ENCODE measurements at places on chromosomes 13 and 19.

DNA sequence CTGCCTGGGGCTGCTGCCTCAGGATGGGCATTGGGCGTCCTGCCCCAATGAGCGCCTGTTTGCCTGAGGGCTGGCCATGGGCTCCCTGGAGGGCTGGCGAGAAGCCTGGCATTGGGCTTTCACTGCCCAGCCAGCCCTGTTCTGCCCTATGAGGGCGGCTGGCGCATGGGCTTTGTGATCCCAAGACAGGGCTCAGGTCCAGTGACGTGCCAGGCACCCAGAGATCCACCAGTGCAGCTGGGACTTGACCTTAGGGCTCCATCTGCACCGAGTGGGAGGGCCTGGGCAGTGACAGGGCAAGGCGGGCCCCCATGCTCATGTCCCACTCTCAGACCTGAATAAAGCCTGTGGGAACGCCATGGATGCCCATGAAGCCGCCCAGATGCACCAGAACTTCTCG, 34.3 kb downstream of the MAU2 start:
- no peak for DNase-seq

DNA sequence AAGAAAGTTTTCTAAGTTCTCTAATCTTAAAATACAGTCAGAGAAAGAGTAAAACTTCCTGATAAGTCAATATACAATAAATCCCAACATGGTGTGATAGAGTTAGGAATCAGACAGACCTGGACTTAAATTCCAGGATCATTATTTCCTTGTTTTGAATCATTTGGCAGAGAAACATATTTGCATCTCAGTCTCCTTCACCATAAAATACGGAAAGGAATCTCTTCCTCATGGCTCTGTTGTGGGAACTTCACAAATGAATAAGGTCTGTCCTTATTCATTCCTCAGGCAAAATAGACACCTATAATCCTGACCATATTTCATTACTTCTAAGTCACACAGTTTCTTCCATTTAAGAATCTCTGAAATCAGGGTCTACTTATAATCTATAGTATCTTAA, 19.3 kb upstream of the SERP2 start:
- no peak for DNase-seq

DNA sequence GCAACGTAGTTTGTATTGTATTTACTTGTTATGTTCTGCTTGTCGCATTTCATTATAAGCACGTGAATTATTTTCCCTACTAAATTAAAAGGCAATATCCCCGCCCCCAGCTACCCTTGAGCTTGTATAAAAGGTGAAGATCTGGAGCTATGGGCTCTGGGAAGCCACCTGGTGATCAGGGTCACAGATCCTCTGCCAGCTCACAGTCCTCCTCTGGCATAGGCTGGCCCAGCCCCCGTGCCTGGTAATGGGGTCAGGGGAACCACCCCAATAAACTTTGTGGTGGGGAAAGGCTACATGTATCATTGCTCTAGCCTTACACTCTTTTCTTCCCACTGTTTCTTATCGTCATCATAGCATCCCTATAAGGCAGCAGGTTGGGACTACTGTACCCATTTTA, 190.2 kb upstream of the TSHZ3 start:
- no peak for DNase-seq

GRCh38 chr13:110244071-110244830, 62.7 kb downstream of the COL4A1 start:
- no peak for DNase-seq

GRCh38 chr19:29515233-29515619, 10.6 kb upstream of the VSTM2B start:
- DNase-seq: no peak

- no peak for DNase-seq
Measured at GRCh38 chr19:35438096-35438495, 10.0 kb upstream of the FFAR2 start.

GRCh38 chr13:25977216-25977615, 74.6 kb downstream of the SHISA2 start:
- DNase-seq: peak; percentile 22

DNA sequence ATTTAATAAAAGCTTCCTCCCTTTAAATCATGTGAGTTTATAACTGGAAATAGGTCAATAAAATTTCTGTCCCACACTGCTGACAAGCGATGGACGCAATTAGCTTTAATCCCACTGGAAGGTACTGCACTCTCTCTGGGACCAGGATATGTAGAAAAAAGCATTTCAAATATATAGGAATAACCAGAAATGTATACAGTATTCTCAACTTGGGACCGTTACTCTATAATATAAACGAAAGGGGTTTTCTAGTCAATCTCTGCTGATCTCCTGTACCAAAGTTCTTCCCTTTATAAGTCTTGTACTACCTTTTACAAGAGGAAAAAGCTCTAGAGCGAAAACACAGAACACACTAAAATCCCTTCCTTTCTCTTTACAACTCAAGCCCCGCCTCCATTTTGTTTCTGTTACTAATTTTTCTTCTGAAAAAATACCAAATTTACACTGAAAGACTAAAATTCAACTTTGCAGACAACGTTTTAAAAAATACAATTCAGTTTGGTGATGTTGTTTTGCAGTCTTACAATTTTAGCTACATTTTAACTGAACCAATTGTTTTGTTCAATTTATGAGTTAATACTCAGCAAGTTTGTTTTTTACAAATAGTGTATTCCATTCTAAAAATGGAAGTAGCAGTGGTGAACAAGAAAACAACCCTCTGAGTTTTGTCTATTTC, 1.7 kb upstream of the USPL1 start:
- no peak for DNase-seq

GRCh38 chr19:42374826-42375376, 15.2 kb downstream of the CNFN start:
- no peak for DNase-seq

GRCh38 chr13:101846249-101846648, 393.8 kb downstream of the ITGBL1 start:
- no peak for DNase-seq
